ENCODE measurements at places on chromosomes 11 and 22.

- no peak for DNase-seq
Measured at GRCh38 chr11:133058501-133058900, 473.8 kb downstream of the OPCML start.

- peak; percentile 16 for DNase-seq
Measured at GRCh38 chr11:75667255-75667830, 1.5 kb downstream of the MAP6 start.

GRCh38 chr11:73647459-73648100 lies 1.2 kb downstream of the PLEKHB1 start:
- peak; percentile 96 for DNase-seq

- DNase-seq: no peak
Measured at GRCh38 chr11:74010306-74011300, 1.7 kb upstream of the UCP3 start.

- DNase-seq: no peak
Measured at GRCh38 chr11:113286509-113287497, 27.6 kb upstream of the TTC12 start.

- DNase-seq: no peak
Measured at GRCh38 chr22:43159484-43160178, 8.3 kb downstream of the TSPO start.

- no peak for DNase-seq
Measured at GRCh38 chr22:23673826-23674690, 16.8 kb upstream of the RGL4 start.
